ENCODE measurements at places on chromosomes 1 and 21.

DNA sequence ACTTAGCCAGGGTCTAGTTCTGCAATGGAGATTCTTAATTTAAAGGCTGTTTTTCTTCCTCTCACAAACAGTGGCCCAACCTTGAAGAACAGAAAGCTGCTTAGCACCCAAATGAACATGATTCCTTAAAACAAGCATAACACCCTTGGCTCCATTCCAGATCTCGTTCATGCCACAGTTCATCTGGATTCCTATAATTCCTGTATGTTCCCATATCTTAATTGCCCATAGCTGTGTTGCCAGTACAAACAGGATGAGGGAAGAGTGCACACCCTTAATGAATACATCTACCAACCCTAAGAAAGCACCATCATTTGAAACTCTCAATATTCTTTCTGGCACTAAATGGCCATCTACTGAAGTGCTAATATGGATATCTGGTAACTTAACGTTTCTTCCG is 45.5 kb downstream of the TGFB2 start:
- DNase-seq: no peak

- no peak for DNase-seq
Measured at GRCh38 chr1:160405331-160405877, 5.0 kb downstream of the VANGL2 start.

DNA sequence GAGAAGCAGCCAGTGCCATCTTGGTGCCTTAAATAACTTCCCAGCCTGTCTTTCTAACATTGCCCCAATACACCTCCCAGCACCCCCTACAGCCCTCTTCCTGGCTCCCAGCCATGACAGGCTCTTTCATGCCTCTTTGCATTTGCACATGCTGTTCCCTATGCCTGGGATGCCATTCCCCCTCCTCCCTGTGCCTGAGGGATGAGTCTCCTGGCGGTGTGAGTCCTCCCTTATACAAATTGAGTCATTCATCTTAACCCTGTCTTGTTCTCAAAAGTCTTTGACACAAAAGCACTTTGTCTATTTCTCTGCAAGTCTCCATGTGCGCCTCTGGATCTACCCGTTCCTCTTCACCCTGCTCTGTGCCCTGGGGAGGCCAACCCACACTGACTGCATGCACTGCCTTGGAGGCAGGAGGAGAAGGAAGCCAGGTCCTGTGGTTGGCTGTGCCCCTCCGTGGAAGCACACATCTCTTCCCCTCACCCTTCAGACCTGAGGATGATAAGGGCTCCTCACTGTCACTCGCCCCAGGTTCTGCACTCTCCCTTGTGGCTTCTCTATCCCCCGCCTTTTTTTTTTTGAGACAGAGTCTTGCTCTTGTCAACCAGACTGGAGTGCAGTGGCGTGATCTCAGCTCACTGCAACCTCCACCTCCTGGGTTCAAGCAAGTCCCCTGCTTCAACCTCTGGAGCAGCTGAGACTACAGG is 25.1 kb downstream of the CDCP2 start:
- no peak for DNase-seq

- DNase-seq: no peak
Measured at GRCh38 chr1:8076176-8076575, 50.1 kb upstream of the ERRFI1 start.

DNA sequence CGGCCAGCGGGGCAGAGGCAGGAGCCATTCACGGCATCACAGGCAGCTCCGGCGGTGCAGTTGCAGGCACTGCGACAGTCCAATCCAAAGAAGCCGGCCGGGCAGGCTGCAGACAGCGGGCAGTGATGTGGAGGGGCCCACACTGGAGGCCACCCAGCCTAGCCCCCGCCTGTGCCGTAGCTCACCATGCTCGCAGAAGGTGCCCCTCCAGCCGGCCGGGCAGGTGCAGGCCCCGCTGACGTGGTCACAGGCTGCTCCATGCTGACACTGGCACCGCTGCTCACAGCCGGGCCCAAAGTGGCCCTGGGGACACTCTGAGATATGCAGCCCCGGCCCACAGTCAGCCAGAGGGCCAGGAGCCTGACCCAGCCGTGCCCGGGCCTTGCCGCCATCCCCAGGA is 45.1 kb downstream of the ARHGEF16 start:
- no peak for DNase-seq

- DNase-seq: no peak
Measured at GRCh38 chr1:232767305-232768074, 37.7 kb upstream of the MAP10 start.

GRCh38 chr1:239817276-239817675 is 274.4 kb upstream of the FMN2 start:
- no peak for DNase-seq

DNA sequence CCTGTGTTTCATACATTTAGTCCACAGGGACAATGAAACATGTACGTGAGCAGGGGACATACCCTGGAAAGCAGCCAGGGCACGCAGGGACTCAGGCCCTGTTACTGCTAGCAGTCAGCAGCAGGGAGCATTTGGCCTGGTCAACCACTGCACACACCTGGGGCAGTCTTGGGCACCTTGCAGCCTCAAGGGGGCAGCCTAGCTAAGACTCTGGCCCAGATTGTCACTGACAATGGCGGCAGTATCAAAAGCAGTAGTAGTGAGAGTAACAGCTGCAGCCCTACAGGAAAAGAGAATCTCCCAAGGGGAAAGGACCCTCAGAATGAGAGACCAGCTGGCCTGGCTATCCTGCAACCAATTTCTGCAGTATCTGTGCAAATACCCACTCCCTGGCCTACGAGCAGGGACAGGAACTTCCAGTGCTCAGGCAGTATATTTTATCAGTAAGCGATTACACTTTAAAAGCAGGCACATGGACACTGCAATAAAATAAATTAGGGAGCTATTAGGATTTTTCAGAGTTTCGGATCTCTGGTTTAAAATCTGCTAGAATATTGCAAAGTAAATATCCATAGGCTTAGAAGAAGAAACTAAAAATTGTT is 475.6 kb downstream of the LTN1 start:
- DNase-seq: no peak

DNA sequence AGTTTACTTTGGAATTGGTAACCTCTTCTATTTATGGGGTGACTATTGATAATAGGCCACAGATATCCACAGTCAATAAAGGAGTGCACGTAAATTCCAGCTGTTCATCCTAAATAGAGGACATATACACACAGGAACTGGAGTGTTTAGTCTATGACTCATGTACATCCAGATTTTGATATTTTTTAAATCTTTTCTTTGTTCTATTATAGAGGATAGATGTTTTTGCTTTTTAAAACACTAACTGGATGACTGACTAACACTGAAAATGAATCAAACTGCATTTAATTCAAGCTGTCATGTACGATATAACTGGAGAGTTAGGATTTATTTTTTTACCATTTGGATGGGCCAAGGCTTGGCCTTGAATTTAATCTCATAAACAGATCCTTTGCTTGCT is 45.9 kb downstream of the RGL1 start:
- no peak for DNase-seq

DNA sequence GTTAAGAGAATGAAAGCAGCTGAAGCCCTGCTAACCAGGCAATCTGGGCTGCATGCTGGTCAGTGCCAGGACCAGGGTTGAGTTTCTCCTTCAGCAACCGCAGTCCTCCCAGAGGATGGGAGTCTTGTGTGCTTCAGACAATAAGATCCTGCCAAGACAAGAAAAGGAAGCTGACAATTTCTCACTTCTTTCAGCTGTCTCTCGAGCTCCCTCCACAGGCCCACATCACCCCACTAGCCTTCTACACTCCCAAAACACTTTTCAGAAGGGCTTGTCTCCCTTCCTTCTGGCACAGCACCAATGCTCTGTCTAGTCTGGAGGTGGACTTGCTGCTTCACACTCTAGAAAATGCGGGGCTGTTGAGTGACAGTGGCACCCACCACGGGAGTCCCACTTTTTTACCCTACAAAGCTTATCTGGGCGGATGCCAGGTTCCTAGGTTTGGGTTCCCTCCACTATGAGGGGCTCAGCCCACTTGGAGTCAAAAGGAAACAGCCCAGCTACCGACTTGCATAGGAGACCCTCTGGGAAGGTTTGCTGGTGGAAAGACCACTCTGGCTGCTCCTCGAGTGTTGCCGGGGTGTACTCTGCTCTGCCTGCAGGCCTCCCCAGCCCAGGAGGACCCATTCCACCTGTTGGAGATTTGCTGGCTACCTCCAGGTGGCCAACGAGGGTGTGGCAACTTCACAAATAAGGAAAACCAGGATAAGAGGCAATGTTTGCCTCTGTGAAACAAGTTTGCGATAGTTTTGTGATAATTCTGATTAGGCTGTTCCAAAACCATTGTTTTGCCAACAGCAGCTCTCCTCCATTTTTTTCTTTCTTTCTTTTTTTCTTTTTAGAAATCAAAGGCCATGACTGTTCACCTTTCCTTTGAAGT is 68.9 kb downstream of the TENT5C start:
- DNase-seq: no peak

- DNase-seq: no peak
Measured at GRCh38 chr1:184330875-184331274, 56.0 kb upstream of the C1orf21 start.

- DNase-seq: no peak
Measured at GRCh38 chr1:9165396-9165795, 36.5 kb upstream of the GPR157 start.

DNA sequence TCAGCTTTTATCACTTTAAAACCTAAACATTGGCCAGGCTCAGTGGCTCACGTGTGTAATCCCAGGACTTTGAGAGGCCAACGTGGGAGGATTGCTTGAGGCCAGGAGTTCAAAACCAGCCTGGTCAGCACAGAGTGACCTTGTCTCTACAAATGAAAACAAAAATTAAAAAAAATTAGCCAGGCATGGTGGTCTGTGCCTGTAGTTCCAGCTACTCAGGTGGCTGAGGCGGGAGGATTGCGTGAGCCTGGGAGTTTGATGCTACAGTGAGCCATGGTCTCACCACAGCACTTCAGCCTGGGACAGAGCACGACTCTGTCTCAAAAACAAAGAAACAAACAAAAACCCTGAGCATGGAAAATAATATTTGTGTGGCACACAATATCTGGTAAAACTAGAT is 143.5 kb upstream of the HNRNPU start:
- DNase-seq: no peak

DNA sequence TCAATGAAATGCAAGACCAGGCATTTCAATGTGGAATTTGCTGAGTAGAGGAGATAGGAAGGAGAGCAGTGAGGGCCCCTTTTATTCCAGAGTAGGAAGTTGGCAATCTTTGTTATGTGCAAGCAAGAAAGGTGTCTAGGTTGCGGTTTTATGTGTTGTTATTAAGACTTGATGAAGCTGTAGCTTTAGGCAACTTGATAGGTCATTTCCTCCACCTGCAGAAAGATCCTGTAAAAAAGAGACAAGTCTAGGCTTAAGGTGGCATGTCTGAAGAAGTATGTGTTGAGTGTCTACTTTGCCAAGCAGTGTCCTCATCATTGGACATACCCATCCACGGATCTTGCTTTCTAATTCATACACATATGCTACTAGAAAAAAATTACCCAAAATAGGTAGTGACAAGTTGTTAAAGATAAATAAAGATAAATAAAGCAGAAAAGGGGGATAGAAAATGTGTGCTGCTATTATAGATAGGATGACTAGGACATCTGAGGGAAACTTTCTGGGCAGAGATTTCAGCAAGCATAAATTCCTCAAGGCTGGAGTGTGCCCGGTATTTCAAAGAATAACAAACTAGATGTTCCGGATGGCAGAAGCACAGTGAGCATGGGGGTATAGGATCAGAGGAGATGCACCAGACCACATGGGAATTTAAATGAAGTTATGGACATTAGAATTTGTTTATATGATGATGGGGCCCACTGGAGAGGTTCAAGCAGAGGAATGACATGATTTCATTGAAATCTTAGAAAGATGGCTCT is 335.0 kb downstream of the TGFB2 start:
- DNase-seq: no peak

DNA sequence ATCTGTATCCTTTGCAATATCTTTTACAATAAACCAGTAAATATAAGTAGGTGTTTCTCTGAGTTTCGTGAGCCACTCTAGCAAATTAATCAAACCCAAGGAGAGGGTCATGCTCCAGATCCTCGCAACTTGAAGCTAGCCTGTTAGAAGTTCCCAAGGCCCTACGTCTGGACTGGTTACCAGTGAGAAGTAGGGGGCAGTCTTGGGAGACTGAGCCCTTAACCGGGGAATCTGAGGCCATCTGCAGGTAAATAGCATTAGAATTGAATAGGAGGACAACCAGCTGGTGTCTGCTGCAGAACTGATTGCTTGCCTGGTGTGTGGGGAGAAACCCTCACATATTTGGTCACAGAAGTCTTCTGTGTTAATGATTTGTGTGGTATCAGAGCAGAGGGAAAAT is 190.5 kb downstream of the RYR2 start:
- no peak for DNase-seq

- DNase-seq: no peak
Measured at GRCh38 chr21:44414291-44415072, 40.8 kb upstream of the LRRC3 start.

DNA sequence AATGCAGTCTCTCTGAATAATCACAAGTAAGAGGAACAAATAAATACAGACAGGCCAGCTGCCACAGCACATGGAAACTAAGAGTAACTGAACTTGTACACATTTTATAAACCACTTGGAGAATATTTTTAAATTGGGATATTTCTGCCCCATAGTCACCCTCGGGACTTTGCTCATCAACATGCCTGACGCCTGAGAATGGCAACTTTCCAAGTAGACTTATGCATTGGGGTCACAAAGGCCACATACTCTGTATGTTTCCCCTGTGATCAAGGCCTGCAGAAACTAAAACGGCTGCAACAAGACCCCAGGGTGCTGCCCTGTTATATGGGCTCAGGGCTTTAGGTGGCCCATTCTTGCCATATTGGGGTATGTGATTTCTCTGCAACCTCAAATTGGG is 38.3 kb upstream of the GJA5 start:
- no peak for DNase-seq

DNA sequence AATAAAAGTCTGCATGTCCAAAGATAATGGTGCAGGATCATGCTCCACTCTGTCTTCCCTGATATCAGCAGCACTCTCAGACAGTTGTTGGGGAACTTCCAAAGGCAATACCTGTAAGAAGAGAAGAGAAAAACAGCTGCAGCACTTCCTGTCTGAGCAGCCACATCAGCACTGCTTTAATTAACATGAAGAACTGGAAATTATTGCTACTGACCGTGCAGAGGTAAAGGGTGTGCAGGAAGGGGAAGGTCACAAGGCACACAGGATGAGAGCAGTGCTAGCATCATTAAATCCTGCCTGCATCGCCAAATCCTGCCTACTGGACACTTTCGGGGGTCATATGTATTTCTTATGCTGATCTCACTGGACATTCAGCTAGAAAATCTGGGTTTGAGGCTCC is 379.0 kb downstream of the LMX1A start:
- no peak for DNase-seq

GRCh38 chr1:182629499-182630096 is 25.4 kb upstream of the RGS16 start:
- DNase-seq: no peak

GRCh38 chr1:206672011-206672688 is 12.6 kb upstream of the MAPKAPK2 start:
- DNase-seq: no peak
